Activated CD4-positive, alpha-beta T cell treated with anti-CD3 and anti-CD28 coated beads, Interleukin-2, amount 10 ng/mL, durations not matched to agents 7 days and 5 days (primary cell): ENCODE measurements at places on chromosomes 3 and 15. TPM values are rescaled to one million over a fixed set of nuclear protein-coding genes. Genes with fewer than 3 reads are reported as not detected.

Gene DAZL
- total RNA-seq, result not detected

DNA sequence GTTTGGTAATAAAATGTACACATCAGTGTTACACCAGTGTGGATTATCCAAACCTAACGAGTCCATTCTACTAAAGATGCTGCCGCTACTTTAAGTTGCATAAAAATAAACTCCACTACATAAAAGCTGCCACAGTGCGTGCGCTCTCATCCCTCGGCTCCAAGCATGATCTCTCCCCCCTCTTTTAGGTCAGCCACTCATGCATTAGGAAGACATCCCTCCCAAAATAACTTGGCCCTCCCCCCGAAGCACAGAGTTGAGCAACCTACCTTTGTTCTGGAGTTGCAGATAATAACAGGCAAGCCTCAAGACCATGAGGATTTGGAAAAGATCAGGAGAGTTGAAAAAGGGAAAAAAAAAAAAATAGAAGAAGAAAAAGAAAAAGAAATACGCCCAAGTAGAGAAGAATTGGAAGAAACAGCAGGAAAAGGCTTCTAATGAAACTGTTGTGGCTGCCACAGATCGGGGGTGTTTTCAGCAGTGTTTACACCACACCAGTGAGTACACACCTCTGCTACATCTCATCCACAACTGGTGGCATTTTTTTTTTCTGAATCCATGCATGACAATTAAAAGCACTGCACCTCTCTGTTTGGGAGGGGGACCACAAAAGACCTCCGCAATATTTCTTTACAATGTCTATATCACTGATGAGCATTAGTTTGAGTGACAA lies 339.2 kb downstream of the FOXP1 start:
- no peak for DNase-seq
- peaks cover 5% of the 10 kb centered on the region for H3K36me3 ChIP-seq
- no peaks in the 10 kb centered on the region for H3K4me1 ChIP-seq
- H3K27me3 ChIP-seq, result no peaks in the 10 kb centered on the region
- H3K4me3 ChIP-seq, result no peak overlapping the region
- no peak overlapping the region for H3K27ac ChIP-seq

Gene ROBO2
- total RNA-seq, result not detected

DNA sequence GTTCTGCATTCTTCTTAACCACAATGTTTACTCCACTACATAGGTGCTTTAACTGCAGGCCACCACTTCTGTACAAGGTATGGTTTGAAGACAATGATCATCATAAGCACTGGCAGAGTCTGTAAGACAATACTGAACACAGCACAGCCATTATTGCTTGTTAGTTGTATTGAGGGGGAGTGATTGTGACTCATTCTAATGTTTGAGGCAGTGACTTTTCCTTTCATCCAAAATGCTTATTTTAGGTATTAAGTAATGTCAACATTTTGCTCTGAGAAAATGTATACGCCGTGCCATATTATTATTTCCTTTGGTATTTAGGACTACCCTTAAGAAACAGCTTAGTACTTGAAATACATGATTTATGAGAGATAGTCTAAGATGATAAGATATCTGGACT lies 618.2 kb upstream of the ZNF717 start:
- DNase-seq, result no peak
- no peaks in the 10 kb centered on the region for H3K36me3 ChIP-seq
- no peak overlapping the region for H3K4me3 ChIP-seq
- no peak overlapping the region for H3K27ac ChIP-seq

DNA sequence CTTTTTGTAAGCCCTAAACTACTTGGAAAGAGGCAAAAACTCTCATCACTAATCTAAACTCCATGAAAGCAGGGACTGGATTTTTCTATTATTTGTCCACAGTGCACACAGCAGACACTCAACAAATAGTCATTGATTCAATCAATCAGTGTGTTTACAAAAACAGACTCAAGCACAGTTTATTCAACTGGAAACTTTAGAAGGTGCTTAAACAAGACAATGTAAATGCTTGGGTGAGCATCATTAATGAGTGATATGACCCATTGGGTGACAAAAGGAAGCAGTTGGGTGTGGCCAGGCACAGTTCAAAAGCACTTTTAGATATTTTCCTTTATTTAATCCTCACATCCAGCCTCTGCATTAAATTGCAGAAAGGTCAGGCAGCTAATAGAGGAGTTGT lies 32.0 kb upstream of the PPP4R2 start:
- H3K4me3 ChIP-seq, result no peak overlapping the region
- DNase-seq, result no peak
- H3K4me1 ChIP-seq, result peaks cover 48% of the 10 kb centered on the region
- H3K27me3 ChIP-seq, result no peaks in the 10 kb centered on the region
- H3K27ac ChIP-seq, result peak overlapping the region; percentile 95

DNA sequence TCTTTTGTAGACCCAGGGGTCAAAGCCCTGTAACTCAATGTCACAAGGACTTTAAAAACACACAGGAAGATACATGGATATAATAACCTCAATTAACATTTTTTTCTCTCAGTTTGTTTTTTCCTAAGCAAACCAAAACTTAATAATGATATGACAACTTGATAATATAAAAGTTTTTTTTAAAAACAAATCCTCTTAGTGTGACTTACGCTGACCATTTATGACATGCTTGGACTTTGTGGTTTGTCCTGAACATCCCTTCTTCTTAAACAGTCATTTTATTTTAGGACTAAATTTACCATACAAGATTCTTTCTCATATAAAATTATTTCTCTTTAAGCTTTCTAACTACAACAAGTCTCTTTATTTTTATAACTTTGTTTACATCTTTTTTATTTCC lies 25.4 kb upstream of the FAM3D start:
- no peaks in the 10 kb centered on the region for H3K27me3 ChIP-seq
- H3K4me1 ChIP-seq, result peaks cover 19% of the 10 kb centered on the region
- no peak overlapping the region for H3K27ac ChIP-seq

Gene WNT5A
- not detected for total RNA-seq
